ENCODE measurements at places on chromosomes 1 and 21. TPM values are rescaled to one million over a fixed set of nuclear protein-coding genes. Genes with fewer than 3 reads are reported as not detected.

Gene IRF6
- 7.8 TPM for total RNA-seq

Gene CSF3R
- total RNA-seq: 8.8 TPM

Gene OR2T11
- not detected for total RNA-seq

Gene ACTN2
- total RNA-seq: 43.1 TPM

Gene TMEM54
- total RNA-seq: 10.6 TPM

Gene HSPG2
- total RNA-seq: 203 TPM

Gene OR2L5
- total RNA-seq: 0.44 TPM

All from camera-type eye (tissue), 1 donor.